Stimulated activated CD8-positive, alpha-beta memory T cell treated with anti-CD3 and anti-CD28 coated beads, Interleukin-4, amount 100 ng/mL, for 48 hours (primary cell): ENCODE measurements at places on chromosomes 5 and 9.

DNA sequence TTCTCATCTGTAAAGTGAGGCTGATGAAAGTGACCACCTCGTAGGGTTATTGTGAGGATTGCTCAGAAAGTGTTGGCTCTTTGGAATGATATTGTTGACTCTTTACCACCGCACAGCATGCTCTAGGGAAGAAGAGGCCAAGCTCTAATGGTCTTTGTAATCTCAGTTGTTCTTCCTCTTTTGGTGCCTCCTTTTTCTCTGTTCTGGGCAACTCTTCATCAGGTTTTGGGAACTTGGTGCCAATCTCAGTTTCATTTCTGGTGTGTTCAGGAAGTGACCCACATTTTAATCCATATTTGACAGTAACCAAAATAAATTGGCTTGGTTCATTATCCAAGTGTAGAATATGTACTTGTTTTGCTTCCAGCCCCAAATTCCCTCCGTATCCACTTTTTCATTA is 25.1 kb downstream of the ARHGAP26 start:
- no peak for DNase-seq

GRCh38 chr5:104913841-104914281 is 1351.3 kb upstream of the NUDT12 start:
- no peak for DNase-seq

DNA sequence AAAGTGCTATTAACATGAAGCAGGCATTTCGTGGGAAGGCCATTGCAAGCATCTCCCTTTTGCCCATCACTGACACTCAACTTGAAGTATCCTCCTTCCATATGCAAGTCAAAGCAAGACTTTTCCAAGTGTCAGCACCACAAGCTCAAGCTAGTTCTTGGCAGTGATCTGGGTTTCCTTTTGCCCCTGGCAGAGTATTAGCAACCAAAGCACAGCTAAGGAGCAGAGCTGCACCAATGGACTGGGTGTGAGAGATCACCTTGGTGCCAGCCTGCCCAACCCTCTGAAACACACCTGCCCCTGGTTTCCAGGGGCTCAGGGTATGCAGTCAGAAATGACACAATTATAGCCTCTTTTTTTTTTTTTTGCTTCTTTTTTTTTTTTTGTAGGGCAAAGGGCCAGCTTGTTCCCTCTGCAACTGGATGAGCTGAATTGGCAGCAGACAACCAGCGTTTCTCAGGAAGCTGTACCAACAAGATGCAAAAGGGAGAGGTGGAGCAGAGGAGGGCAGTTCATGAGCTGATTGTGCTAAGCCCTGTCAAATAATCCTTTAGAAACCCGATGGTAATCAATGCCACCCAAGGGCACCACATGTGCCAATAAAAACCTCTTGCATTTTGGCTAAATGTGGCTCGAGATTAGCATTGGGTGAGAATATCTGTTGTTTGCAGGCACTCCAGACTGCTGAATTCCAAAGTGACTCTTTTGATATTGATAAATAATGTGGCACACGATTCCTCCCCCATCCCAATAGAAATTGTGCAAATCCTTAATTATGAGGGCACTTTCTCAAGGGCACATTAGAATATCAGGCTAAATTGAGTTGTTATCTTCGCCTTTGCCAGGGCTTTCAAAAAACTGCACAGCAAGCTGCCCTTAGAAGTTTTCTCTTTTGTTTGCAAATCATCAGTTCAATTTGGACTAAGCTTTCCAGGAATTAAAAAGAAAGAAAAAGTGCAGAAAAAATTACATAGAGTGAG is 192.4 kb downstream of the GAS1 start:
- no peak for DNase-seq

GRCh38 chr5:35771300-35771699 is 85.4 kb upstream of the IL7R start:
- no peak for DNase-seq

DNA sequence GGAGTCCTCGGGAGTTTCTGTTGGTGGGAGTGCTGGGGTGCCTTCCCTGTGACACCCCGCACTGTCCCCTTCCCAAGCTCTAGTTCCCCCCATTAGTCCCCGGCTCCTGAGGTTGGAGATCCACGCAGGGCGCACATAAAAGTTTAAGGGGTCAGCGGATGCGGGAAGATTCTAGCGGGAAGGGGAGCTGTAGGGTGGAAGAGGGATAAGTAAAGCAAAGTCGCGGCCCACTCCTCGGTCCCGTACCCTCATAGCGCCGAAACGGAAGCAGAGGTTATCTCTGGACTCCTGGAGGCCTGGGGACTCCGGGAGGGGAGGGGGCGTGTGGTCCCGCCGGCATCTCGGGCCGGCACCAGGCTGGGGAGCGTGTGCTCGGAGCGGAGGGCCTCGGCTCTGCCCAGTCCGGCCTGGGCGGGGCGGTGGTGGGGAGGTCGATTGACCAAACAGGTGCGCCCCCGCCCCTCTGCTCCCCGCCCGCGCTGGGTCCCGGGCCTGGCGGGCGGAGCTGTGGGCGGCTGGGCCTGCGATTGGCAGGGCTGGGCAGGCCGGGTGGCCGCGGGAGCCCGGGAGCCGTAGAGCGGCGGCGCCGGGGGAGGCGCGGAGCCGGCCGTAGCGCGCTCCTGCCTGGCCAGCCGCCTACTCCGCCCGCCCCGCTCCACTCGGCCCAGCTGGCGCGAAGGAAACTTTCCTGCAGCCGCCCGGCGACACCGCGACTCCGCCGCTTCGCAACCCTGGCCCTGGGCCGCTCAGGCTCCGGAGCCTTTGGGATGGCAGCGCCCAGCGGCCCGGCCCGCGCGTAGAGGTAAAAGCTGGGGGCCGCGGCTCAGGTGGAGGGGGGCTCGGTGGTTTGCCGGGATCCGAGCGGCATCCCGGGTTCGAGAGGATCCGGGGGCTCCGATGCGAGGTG is 52.2 kb upstream of the DAB2IP start:
- DNase-seq: no peak

- DNase-seq: no peak
These were observed 198.5 kb upstream of the ADAMTSL1 start for GRCh38 chr9:18275313-18275990.

GRCh38 chr9:1051584-1052275 is 1.6 kb downstream of the DMRT2 start:
- DNase-seq: peak; percentile 48

- DNase-seq: no peak
These were observed 13.7 kb downstream of the FPGS start for GRCh38 chr9:127816362-127816725.

DNA sequence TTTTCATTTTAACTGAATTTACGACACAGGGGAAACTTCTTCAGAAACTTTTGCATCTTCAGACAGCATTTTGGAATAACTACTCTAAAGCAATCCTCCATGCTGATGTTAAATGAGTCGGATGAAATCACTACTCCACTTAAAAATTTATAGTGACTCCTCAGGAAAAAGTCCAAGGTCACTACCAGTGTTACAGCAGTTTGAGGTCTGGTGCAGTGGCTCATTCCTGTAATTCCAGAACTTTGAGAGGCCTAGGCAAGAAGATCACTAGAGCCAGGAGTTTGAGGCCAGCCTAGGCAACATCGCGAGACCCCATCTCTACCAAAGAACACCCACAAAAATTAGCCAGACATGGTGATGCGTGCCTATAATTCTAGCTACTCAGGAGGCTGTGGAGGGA is 5.9 kb upstream of the GAS1 start:
- no peak for DNase-seq

- no peak for DNase-seq
These were observed 30.9 kb upstream of the SEMA6A start for GRCh38 chr5:116605310-116606070.
